GM23338 (cell line): ENCODE measurements at places on chromosomes 12 and 14. TPM values are rescaled to one million over a fixed set of nuclear protein-coding genes. Genes with fewer than 3 reads are reported as not detected.

GRCh38 chr12:89789862-89790261 lies 81.2 kb upstream of the ATP2B1 start:
- H3K27me3 ChIP-seq, result no peaks in the 10 kb centered on the region
- H3K4me1 ChIP-seq, result no peaks in the 10 kb centered on the region
- DNase-seq, result no peak
- H3K27ac ChIP-seq, result no peak overlapping the region

The KRT75 gene
- not detected in 2 replicates for total RNA-seq

The INSM2 gene
- not detected in 2 replicates for total RNA-seq

DNA sequence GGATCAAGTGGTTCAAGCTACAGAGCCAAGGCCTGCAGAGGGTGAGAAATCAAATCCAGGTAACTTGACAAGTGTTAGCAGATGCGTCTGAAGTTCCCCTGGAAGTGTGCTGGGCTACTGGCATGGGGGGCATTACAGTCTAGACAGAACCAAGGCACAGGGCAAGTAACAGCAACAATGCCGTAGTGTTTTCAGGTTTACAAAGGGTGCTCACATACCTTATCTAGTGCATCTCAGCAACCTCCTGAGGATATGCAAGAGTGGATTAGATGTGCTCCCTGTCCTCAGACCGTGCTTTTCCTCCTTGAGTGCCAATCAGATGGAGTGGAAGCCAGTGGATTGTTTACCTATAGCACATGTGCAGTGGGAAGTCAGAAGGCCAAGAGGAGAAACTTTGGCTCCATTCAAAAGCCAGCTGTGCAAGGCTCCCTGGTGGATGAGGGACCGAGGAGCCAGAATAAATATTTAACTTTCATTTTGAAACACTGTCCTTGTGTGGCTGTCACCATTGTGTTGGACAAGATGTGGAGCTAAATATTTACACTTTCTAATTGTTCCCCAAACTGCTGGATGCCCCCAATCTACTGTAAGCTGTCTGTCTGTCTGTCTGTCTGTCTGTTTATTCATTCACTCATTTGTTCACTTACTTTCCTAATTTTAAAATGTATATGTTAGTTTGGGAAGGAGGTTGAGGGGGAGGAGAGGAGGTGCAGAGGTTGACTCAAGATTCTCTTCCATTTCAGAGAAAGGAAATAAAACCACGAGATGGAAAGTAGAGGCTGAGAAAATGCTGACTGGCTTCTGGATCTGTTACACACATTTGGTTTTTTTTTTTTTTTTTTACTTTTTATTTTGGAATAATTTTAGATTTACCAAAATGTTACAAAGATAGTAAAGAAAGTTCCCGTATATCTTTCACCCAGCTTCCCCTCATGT lies 184.0 kb upstream of the PARP11 start:
- H3K4me1 ChIP-seq, result peaks cover 20% of the 10 kb centered on the region
- no peak overlapping the region for H3K27ac ChIP-seq
- no peak for DNase-seq
- no peak overlapping the region for H3K4me3 ChIP-seq
- no peaks in the 10 kb centered on the region for H3K27me3 ChIP-seq

DNA sequence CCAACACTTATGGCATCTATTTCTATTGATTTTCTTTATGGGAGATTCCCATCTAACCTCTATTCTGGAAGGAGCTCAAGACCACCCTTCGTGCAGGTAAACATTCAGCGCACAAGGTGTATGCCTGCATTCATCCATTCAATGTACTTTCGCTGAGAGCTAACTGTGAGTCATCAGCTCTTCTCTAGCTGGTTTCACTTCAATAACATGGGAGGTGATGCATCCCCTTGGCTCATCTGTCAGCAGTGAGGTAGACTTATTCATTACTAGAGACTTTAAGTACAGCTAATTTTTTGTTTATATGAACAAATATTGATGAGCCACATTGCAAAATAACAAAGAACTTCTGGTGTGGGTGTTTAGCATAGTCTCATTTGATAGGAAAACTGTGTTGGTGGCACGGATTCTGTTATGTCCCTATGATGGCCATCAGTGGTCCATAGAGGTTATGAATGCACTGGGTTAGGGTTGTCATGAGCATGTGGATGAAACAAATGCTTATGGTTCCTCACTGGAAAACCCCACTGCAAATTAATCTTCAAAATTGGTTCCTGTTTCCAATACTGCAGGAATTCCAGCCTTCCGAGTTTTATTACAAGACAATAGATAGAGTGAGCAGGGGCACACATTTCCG lies 1151.0 kb downstream of the BCL11B start:
- no peak overlapping the region for H3K27ac ChIP-seq
- no peak overlapping the region for H3K4me3 ChIP-seq
- no peaks in the 10 kb centered on the region for H3K27me3 ChIP-seq
- H3K36me3 ChIP-seq, result no peaks in the 10 kb centered on the region
- DNase-seq, result no peak

The UNG gene
- 209 and 278 TPM in 2 replicates for total RNA-seq

DNA sequence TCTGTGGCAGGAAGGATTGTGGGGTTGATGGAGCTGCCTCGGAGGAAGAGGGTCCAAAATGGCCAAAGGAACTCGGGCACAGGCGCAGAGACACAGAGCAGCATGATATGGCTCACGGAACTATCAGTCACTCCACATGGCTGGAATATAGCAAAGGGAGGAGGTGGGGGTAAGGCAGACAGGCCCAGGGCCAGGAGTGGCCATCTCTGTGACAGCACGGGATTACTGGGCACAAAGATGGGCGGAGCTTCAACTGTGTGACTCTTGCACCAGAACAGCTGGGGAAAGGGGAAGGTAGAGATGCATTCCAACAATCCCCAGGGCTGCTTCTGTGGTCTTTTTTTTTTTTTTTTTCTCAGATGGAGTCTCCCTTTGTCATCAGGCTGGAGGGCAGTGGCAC lies 24.8 kb upstream of the EML1 start:
- H3K4me1 ChIP-seq, result peaks cover 11% of the 10 kb centered on the region
- DNase-seq, result no peak
- H3K4me3 ChIP-seq, result no peak overlapping the region
- H3K36me3 ChIP-seq, result no peaks in the 10 kb centered on the region

- H3K36me3 ChIP-seq, result peaks cover 28% of the 10 kb centered on the region
- H3K4me1 ChIP-seq, result no peaks in the 10 kb centered on the region
- H3K4me3 ChIP-seq, result no peak overlapping the region
Observed at GRCh38 chr14:33404054-33404453, 465.4 kb downstream of the NPAS3 start.

The GPN3 gene
- 30.4 and 45.0 TPM in 2 replicates for total RNA-seq

DNA sequence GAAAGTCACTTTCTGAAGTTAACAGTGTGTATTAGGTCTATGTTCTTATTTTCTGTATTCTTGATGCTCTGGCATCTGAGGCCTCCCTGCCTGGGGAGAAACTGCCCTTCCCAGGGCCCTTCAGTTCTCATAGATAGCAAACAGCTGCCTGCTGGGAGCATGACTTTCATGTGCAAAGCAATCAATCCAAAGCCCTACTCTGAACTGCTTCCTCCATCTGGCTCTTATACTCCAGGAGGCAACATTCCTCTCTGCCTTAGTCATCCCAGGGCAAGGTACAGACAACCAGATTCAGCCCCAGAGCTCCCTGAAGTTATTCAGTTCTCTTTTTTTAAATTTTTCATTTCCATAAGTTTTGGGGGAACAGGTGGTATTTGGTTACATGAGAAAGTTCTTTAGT lies 41.7 kb upstream of the RIN3 start:
- peak overlapping the region; percentile 82; the same call in 1 of the 2 replicates for H3K27ac ChIP-seq
- no peaks in the 10 kb centered on the region for H3K36me3 ChIP-seq
- H3K4me3 ChIP-seq, result no peak overlapping the region

The USP44 gene
- total RNA-seq, result 243 and 248 TPM in 2 replicates

GRCh38 chr14:23694085-23694948 lies 58.2 kb downstream of the DHRS2 start:
- peaks cover 31% of the 10 kb centered on the region for H3K4me1 ChIP-seq
- H3K27ac ChIP-seq, result peak overlapping the region; percentile 71
- DNase-seq, result peak; percentile 75
- H3K27me3 ChIP-seq, result no peaks in the 10 kb centered on the region
- H3K36me3 ChIP-seq, result 0 out of 2 replicates have a peak, but pooled peaks cover 8% of the 10 kb centered on the region
- peak overlapping the region; percentile 59 for H3K4me3 ChIP-seq

GRCh38 chr12:114944736-114945135 lies 260.8 kb upstream of the TBX3 start:
- no peaks in the 10 kb centered on the region for H3K4me1 ChIP-seq
- no peaks in the 10 kb centered on the region for H3K27me3 ChIP-seq
- no peak overlapping the region for H3K4me3 ChIP-seq
- H3K36me3 ChIP-seq, result no peaks in the 10 kb centered on the region

DNA sequence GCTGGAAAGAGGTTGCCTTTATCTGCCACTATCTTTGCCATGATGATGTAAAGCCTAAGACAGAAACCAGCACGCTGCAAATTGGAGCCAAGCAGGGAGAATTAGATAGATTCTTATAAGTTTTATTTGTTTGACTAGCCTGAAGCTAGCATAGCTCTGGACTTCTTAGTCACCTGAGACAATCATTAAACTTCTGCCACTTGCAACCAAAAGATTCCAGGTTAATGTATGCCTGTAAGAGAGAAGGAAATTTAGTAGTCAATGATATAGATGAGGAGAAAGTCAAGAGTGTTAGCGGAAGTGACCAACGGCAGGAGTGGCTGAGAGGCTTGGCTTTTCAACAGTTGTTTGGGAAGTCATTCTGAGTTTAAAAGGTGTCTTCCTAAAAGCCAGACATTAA lies 1106.6 kb downstream of the VRK1 start:
- H3K27ac ChIP-seq, result no peak overlapping the region
- H3K4me1 ChIP-seq, result no peaks in the 10 kb centered on the region
- DNase-seq, result no peak
- H3K4me3 ChIP-seq, result no peak overlapping the region

The BATF gene
- not detected in 2 replicates for total RNA-seq

DNA sequence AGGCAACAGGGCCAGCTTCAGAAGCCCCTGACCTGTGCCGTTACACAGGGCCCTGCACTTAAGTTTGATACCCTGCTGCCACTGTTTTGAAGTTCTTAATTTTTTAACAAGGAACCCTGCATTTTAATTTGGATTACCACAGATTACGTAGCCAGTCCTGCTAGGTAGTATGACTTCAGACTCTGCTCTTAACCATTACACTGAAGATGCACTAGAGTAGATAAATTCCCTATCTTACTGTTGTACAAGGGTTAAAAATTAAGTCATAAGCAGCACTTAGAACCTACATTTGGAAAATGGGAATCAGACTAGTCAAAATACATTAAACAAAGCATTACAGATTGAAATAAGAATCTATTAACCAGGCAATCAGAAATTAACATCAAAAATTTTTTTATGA lies 2.3 kb downstream of the GNPNAT1 start:
- no peak for DNase-seq
- peaks cover 19% of the 10 kb centered on the region for H3K4me1 ChIP-seq
- H3K27me3 ChIP-seq, result no peaks in the 10 kb centered on the region
- no peak overlapping the region for H3K27ac ChIP-seq

GRCh38 chr12:5188472-5188871 lies 144.8 kb downstream of the KCNA5 start:
- no peaks in the 10 kb centered on the region for H3K27me3 ChIP-seq
- H3K4me3 ChIP-seq, result no peak overlapping the region

DNA sequence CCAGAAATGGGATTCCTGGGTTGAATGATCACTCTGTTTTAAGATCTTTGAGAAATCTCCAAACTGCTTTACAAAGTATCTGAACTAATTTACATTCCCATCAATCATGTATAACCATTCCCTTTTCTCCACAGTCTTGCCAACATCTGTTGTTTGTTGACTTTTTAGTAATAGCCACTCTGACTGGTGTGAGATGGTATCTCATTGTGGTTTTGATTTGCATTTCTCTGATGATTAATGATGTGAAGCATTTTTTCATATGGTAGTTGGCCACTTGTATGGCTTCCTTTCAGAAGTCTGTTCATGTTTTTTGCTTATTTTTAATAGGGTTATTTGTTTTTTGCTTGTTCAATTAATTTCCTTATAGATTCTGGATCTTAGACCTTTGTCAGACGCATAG lies 211.8 kb upstream of the AVPR1A start:
- no peak for DNase-seq
- H3K4me3 ChIP-seq, result no peak overlapping the region
- no peaks in the 10 kb centered on the region for H3K27me3 ChIP-seq
- H3K36me3 ChIP-seq, result no peaks in the 10 kb centered on the region
- H3K27ac ChIP-seq, result no peak overlapping the region
